ENCODE measurements at places on chromosomes 3 and 15.

DNA sequence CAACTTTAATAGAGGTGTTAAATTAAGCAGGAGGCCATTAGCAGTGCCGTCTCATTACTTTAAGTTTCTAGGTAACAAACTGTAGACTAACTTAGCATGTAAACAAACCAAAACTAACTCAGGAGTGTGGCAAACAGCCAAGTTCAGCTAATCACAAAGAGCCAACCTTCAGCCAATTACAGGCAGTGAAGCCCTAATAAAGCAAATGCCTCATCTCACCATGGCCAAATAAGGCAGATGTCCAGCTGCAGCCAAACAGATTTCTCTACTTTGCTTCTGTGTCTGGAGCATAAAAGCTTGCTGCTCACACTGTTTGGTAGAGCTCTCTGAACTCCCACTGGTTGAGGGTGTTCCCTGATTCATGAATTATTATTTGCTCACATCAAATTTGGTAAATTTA, 835.4 kb upstream of the GBE1 start:
- no peak for DNase-seq

DNA sequence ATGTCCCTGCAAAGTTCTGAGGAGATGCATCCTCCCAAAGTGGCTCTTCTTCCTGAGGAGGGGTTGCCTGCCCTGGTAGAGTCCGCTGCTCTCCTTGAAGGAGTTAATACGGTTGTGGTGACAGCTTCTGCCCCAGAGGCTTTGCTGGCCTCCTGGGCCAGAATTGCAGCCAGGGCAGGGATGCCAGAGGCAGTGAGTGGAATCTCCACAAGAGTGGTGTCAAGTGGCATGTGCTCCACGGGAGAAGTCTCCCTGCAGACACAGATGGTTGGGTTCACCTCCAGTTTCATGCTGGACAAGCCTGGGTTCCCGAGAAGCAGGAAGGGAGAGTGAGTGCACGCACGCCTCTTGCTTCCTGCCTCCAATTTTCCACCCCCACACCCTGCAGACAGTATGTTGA, 105.5 kb downstream of the SLC25A26 start:
- DNase-seq: no peak

GRCh38 chr3:193996641-193997089, 139.3 kb upstream of the HES1 start:
- no peak for DNase-seq

DNA sequence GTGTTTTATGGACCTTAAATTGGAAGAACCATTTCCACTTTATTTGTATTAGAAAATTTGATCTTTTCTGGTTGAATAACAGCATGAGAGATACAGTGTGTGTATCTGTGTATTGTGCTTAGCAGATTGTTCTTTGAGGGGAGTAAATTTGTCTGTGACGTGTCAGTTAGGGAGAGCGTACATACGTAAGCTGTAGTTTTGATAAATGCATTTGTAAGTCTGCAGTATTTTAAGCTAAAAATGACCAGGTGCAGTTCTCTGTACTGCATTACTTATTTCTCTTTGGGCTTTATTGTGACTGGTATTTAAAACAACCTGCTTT, 264.8 kb downstream of the ROBO2 start:
- no peak for DNase-seq

DNA sequence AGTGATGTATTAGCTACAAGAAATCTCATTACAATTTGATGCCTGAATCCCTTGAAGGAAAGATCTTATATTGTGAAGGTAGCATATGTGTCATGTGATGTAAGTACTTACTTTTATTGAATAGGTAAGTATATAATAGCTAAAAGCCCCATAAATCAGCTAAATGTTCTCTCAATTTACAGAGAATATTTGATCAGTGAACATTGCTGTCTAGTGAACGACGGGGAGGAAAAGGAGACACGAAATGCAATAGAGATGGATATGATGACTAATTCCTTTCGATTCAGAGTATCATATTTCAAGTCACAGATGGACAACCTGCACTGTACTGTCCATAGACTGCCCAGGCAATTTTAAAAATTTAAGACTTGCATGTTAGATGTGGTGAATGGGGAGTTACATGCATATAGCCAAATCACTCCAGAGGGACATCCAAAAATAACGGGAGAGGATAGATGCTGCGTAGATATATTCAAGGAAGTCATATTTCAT, 462.1 kb upstream of the CDIN1 start:
- no peak for DNase-seq

DNA sequence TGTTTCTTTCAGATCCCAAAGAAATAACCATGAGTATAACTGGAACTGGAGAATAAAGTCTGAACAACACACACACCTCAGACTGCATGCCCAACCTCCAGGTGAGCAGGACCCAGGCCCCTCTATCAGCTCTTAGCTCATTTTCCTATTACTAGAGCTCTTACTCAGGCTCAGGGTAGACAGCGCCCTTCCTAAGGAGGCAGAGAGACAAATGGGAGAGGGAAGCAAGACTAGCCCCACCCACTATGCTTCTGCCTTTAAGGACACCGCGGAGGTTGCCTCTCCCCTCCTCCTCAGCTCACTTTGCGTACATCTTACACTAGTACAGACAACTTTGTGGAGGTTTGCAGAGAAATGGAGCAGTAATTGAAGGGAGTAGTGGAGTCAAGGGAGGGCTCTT, 44.0 kb upstream of the GLCE start:
- no peak for DNase-seq

GRCh38 chr3:11096266-11097139, 57.8 kb upstream of the HRH1 start:
- DNase-seq: peak; percentile 63

DNA sequence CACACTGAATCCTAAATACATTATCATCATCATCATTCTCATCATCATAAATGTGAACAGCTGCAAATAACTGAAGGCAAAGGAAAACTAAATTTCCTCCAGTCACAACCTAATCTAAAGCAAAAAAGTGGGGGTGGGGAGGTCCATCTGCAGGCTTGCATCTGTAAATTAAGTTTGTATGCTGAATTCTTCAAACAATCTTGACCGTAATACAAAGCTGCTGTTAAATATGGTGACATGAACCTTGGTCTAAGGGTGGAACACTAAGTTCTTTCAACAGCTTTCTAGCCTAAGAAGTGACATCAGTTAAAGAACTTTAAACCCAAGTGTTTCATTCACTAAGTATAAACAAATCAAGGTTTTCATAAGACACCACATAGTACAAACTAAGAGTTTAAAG, 4.3 kb downstream of the LRRFIP2 start:
- no peak for DNase-seq

GRCh38 chr3:72746430-72747411, 101.5 kb downstream of the SHQ1 start:
- no peak for DNase-seq

- no peak for DNase-seq
These were observed 61.9 kb upstream of the RASGRP1 start for GRCh38 chr15:38626443-38627050.

GRCh38 chr3:111103807-111104206, 32.2 kb downstream of the NECTIN3 start:
- no peak for DNase-seq

GRCh38 chr15:80549191-80549590, 145.0 kb downstream of the ARNT2 start:
- DNase-seq: no peak

GRCh38 chr3:12454076-12454815, 30.0 kb upstream of the TSEN2 start:
- no peak for DNase-seq

DNA sequence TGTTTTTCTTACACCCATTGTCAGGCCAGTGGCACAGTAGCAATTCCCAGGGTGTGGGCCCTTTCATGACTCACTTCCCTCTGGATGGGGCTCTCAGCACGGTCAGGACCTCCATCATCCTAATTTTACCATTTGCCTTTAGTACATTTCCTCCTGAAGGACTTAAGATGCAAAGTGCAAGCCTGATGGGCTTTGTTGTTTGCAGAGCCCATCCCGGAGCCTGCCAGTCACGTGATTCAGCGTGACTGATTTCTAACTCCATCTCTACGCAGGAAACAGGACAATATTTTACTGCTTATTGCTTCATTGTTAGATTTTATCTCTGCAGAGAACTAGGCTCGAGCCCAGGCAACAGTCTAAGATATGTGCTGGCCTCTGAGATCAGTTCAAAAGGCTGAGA, 223.7 kb downstream of the PDZRN3 start:
- DNase-seq: no peak

- DNase-seq: no peak
These were observed 62.3 kb downstream of the TMEM44 start for GRCh38 chr3:194570898-194571297.

GRCh38 chr15:54307252-54307902, 329.1 kb downstream of the UNC13C start:
- no peak for DNase-seq

- no peak for DNase-seq
These were observed 26.9 kb upstream of the ATG7 start for GRCh38 chr3:11245276-11245675.

- no peak for DNase-seq
These were observed 341.8 kb upstream of the TBL1XR1 start for GRCh38 chr3:177538750-177539730.

DNA sequence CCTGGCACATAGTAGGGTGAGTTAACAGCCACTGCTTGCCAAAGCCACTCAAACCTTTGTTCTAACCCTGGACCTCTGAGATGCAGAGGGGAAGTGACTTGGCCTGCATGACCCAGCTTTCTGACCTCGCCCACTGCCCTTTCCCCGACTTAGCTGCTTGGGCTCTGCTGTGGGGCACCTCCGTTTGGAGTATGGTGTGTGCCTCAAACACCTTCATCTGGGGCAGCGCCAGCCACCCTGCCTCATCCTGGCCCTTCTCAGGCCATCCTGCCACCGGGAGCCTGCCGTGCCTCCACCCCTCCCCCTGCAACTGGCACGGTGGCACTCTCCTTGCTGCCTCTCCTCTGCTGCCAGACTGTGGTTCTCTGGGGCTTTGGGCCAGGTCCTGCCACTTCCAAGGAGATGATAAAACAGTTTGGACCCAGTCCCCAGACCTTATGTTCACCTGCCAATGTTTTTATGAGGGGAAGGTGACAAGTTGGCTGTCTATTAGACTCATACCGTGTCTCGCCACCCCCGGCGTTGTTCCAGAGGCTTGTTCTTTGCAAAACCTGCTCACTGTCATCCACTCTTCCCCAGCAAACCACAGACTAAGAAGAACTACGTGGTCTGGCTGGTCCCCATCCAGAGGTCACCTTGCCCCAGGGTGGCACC, 32.2 kb downstream of the SLC6A6 start:
- no peak for DNase-seq

DNA sequence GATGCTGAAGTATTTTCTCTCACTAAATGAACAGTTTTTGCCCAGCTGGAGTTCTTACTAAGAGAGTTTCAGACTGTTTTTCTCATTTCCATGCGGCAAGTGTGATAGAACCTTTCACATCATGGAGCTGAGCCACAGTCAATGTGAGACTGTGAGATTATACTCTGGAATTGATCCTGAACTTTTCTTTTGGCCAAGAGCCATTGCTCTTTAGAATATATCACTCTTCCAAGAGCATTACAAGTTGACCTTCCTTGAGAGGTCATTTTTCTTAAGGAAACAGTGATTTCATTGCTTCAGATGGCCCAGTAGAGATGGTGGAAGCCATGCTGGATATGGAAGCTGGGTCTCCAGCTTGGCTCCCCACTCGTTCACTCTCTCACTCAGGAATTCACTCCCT, 212.9 kb upstream of the UMPS start:
- DNase-seq: no peak

DNA sequence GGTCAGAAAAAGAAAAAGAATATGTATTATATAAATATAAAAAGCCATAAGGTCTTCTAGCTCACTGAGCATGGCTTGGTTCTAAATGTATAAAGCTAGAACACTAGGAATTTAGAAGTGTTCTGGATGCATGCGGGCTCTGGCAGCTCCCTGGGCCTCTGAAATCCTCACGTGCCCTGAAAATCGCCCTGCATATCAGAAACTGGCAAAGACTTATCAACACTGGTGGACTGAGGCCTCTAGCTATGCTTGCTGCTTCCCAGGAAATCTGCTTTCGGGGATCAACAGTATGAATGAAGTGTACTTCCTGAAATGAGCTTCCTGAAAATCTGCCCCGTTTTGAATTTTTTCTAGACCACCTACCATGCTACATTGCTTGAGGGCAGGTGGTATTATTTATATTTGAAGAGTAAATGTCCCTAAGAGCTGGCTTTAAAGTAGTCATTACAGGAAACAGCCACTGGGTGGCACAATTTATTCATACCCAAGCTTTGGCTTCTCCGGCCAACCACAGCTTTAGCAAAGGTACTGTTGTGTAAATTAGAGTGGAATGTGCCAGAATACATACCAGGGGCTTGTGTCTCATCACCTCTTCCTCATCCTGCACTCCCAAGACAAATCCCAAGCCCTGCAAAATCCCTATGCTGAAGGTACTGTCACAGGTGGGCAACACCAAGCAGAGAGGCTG, 17.7 kb downstream of the CRTAP start:
- DNase-seq: no peak

GRCh38 chr3:19543212-19543841, 390.7 kb downstream of the EFHB start:
- DNase-seq: no peak

DNA sequence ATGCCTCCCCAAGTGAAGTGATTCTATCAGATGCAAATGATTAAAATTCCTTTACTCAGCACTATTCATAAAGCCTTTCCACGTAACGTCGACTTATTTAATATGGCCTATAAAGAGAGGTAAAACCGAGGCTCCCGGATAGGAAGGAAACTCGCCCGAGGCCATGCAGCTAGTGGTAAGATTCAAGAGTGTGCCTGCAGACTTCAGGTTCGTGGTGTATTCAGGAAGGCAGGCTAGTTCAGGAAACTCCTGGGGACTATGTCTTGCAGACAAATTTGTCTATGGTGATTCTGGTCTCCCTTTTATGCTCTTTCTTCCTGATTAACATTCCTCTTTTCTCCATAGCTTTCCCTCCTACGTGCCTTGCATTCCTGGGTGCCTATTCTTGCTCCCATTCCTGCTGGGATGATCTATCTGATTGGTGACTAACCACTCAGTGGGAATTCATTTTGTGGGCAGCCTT, 150.7 kb downstream of the SST start:
- no peak for DNase-seq

DNA sequence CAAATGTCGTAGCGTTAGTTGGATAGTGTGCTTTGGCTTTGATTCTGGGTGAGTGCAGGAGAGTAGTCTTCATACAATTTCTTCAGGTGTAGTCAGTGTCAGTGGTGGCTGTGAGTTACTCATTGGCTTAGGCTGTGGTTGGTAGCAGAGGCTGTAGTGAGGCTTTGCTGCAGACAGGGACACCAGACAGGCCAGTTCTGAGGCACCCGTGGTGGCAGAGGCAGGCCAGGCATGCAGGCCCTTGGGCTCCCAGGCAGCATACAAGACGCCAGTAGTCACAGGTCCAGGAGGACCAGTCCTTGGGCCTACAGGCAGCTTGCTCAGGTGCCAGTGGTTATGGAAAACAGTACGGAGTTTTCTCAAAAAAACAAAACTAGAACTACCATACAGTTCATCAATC, 61.3 kb downstream of the DMXL2 start:
- DNase-seq: no peak

DNA sequence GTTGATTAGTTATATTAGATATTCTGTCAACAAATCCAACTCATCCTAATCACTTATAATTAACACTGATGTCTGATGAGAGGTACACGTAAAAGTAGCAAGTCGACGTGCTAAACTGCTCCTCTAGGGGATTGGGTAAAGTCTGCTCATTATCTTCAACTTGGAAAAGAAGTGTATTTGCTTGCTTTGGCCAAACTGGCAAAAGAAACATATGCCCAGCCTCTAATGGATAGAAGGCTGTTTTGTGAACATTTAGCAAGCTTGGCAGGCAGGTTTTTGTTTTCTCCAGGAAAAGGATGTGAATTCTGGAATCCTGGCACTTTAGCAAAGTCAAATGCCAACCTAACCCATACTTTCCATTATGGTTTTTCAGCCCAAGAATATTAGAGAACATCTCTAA, 264.8 kb downstream of the TBL1XR1 start:
- DNase-seq: no peak

Measured in HFF-Myc (cell line).